Urothelium cell line (cell line): ENCODE measurements at places on chromosomes 7 and 10.

GRCh38 chr7:129986600-129986999, 33.8 kb upstream of the UBE2H start:
- DNase-seq, result no peak

GRCh38 chr10:42744134-42744701, 38.4 kb upstream of the BMS1 start:
- DNase-seq, result no peak

GRCh38 chr7:127713006-127713405, 61.0 kb downstream of the SND1 start:
- no peak for DNase-seq

DNA sequence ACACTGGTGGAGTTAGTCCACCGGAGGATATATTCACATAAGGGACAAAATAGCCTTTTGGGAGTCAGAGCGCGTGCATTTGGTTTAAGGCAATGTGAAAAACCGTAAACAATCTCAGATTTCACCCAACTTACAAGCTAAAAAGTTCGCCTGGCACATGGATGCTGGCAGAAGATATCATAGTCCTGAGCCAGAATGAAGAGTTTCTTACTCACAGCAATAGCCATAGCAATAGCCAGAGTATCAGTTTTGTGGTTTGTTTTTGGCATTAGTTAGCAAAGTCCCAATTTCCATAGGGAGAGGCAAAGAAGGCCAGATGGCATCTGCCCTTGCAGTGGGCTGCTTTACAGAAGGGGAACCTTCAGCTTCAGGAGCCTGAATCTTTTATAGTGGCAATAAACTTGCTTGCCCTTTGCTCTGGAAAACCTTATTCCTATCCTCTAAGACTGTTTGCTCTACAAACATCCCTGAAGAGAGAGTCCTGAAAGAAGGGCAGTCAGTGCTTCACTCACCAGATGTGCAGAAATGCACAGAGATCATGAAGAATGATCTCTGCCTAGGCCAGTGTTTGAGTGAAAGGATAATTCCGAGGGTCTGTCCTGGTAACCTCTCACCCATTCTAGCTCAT, 28.7 kb upstream of the RSBN1L start:
- DNase-seq, result no peak

DNA sequence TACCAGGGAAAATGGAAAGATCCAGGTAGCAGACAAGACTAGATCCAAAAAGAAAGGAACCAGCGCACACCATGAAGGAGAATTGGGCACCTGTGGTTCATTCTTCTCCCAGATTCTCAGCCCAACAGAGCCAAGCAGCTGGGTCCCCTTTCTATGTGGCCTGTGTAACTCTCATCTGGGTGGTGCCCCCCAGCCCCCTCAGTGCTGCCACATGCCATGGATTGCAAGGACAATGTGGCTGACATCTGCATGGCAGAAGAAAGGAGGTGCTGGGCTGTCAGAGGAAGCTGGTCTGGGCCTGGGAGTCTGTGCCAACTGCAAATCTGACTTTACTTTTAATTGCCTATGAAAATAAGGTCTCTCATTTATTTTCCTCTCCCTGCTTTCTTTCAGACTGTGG, 21.4 kb downstream of the PRSS2 start:
- DNase-seq, result no peak

DNA sequence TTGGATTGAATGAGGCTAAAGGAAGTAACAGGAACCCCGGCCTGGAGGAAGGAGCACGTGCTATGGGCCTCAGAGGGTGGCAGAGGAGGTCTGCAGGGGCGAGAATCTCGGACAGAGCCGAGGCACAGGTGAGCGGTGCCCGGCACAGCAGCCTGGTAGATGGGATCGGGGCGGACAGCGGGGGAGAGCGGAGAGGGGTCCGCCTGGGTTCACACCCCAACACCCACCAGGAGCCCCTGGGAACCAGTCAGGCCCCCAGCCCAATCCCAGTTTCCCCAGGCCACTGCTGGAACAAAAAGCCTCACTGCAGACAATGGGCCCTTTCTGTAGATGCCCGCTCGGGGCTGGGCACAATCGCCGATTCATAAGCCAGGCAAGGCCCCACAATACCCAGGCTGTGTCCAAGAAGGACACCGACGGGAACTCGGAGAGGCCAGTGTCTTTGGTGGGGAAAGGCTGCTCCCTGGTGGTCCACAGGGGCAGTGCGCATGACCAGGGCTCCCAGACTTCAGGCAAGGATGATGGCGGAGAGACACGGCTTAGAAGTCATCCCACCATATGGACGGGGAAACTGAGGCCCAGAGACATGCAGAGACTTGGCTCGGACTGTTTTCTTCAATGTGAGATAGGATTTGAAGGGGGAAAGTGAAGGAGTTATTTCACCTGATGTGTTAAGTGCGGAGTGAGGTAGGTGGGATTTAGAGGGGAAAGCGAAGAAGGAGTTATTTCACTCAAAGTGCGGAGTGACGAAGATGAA, 106.9 kb upstream of the GPR26 start:
- peak; percentile 80 for DNase-seq

DNA sequence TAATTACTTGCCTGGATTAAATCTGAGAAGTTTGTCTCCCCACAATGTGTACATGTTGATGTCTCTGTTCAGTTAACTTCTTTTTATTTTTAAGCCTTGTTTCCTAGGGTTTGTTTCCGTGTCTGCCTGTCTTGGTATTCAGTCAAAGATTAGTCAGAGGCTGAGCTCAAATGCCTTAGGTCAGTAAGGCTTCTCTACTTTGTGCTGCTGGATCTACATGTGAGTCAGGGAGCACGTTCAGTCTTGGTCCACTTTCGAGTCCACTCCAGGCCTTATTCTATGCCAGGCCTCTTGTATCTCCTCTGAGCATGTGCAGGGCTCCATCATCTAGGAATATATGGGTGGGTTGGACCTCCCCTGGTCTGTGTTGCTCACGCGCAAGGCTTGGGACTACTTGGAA, 93.3 kb upstream of the FZD8 start:
- no peak for DNase-seq

DNA sequence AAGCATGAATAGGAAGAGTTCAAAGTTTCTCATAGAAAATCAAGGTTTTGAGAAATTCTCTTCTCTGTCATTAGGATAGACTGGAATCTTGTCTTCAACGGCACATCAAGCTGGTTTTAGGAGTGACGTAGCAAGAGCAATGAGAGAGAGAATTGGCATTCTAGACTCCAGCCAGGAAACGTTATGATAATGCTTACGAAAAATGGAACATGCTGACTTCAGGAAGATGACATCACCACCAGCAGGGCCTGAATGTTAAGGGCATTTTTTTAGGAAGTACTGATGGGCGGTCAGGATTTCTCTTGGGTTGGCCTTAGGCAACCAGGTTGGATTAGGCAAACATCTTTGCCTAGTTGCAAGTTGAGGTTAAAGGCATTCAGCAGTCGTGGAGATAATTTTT, 213.2 kb upstream of the CTBP2 start:
- no peak for DNase-seq

- DNase-seq, result no peak
Measured at GRCh38 chr10:124909563-124909962, 32.4 kb upstream of the ZRANB1 start.

DNA sequence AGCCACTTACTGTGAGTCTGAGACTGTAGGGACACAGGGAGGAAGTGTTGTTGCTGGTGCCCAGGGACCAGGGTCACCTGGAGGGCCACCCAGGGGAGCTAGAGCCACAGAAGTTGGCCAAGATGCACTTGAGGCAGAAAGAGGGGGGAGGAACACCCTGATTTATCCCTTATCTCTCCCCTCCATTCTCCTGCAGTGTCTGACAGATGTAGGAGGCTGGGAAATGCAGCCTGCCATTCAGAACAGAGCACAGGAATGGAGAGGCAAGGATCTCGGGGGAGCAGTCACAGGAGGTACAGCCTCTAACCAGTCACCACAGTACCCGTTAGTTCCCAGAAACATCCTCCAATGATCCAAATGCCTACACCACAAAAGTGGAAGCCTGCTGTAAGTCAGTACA, 118.4 kb upstream of the SLC26A5 start:
- no peak for DNase-seq
